ENCODE measurements at places on chromosomes 1 and 21.

DNA sequence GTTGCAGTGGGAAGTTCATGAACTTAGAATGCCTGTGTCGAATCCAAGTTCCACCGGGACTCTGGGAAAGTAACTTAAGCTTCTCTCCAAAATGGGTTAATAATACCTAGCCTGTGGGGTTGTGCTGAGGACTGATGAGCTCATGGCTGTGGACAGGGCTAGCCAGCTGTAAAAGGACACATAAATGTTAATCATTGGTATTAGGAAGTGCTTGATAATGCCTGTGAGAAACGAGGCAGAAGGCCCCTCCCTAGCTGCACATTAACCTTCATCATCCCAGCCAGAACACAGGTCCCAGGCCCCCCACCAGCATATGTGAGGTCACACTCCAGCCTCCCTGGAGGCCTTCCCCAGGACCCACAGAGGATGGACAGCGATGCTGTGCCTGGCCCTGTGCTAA is 789 bp upstream of the GJB4 start:
- no peak for DNase-seq

- no peak for DNase-seq
Observed at GRCh38 chr1:246275036-246275435, 232.0 kb downstream of the SMYD3 start.

DNA sequence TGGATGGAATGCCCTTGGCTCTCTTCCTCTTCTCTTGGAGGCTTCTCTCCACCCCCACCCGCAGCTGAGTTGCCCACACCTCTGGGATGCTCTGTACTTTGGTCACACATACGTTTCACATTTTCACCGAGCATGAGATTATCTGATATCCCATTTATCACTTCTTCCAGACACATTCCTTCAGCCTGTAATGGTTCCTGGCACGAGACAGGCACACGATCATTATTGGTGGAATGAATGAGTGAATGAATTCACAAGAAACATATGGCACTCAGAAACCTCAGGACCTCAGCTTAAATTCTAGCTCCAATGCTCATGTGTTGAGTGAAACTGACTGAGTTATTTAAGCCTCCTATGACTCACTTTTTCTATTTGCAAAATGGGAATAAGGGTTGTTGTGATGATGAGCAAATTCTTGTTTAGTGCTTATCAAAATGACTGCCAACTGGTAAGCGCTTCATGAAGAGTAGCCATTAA is 242.7 kb upstream of the JUN start:
- DNase-seq = peak; percentile 65

DNA sequence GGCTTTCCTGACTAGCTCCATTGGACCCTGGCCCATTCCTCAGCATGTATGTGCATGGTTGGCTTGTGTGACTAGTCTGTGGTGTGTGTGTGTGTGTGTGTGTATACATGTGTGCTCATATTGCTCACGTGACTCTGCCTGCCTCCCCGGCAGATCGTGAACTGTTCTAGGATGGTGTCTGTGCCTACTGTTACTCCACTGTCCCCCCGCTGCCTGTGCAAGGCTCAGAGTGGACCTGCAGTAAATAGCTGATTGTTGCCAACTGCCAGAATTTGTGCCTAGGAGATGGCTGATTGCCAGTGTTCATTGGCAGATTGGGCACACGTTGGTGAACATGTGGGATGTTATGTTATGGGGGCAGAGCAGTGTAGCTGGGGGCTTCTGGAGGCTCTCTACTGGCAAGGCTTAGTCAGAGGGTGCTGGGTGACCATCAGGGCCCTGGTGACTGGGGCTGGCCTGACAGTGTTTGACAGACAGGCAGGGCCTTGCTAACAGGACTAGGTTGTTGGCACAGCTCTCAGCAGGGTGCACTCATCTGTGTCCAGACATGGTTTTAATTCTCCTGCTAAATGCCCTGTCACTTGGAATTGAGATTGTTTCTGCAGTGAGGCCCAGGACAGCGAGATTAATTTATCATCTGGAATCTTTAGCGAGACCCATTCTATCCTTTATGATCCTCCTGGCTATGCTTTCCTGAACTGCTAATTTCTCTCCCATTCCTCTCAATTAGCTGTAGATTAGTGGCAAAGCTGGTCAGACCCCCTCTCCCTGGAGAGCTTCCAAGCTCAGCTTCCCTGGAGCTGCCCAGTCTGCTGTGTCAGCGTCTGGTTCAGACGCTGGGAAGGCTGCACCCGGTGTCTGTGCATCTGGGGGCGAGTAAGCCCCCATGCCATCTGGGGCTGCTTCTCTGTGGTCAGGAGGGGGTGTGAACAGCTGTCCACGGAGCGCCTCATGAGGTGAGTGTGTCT is 20.8 kb downstream of the SLC6A17 start:
- DNase-seq = no peak

DNA sequence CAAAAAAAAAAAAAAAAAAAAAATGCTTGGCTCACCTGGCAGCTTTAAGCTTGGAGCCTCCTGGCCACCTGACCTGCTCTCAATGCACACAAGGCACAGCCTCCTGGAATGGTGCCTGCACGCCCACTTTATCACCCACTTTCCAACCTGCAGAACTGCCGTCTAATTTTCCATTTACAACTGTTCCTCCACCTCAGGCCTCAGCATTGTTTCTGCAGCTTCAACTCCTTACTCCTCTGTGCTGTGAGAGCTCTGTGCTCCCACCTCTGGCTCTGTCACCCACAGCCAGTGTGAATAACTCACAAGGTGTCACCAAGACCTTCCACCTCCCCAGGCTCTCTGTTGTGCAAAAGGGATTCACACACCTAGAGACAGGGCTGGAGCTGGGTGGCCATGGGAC is 38.7 kb upstream of the GPR157 start:
- no peak for DNase-seq

GRCh38 chr1:2372551-2373490 is 18.5 kb downstream of the MORN1 start:
- no peak for DNase-seq

DNA sequence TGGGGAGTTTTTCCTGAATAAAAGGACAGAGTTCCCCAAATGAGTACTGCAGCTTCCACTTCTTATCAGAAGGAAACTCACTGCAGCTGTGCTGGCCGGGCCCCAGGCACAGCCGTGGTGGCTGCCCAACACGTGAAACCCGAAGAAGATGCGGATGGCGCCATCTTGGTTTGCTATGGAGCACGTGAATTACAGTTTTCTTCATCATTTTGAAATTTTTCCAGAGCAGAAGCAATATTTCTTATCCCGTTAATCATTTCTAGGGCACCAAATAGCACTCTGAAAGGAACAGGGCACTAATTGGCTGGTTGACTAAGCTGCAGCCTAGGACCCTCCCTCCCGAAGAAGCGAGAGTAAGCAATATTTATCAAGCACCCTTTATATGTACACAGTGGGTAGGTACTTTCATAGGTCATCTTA is 63.2 kb upstream of the EPS8L3 start:
- no peak for DNase-seq

GRCh38 chr1:108691128-108691941 is 775 bp upstream of the PRPF38B start:
- DNase-seq = no peak

DNA sequence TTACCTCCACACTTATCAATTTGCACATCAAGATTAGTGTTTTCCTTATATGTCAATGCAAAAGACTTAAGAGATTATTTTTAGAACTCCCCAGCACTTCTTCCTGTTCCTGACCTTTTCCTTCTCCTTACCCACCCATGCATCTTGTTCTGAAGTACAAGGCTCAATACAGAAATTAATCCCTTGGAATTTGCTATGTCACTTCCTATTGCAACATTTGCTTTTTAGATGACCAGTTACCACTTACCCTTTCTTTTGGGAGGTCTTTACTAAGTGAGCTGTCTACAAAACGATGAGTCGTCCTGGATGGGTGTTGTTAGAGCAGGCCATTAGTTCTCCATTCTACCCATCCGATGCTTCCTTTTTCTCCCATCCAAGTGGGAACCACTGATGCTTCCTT is 221.2 kb downstream of the FMN2 start:
- DNase-seq = no peak
